Activated naive CD4-positive, alpha-beta T cell treated with anti-CD3 and anti-CD28 coated beads, Interleukin-2, amount 50 U/mL, for 16 hours (primary cell): ENCODE measurements at places on chromosomes 6 and 20.

DNA sequence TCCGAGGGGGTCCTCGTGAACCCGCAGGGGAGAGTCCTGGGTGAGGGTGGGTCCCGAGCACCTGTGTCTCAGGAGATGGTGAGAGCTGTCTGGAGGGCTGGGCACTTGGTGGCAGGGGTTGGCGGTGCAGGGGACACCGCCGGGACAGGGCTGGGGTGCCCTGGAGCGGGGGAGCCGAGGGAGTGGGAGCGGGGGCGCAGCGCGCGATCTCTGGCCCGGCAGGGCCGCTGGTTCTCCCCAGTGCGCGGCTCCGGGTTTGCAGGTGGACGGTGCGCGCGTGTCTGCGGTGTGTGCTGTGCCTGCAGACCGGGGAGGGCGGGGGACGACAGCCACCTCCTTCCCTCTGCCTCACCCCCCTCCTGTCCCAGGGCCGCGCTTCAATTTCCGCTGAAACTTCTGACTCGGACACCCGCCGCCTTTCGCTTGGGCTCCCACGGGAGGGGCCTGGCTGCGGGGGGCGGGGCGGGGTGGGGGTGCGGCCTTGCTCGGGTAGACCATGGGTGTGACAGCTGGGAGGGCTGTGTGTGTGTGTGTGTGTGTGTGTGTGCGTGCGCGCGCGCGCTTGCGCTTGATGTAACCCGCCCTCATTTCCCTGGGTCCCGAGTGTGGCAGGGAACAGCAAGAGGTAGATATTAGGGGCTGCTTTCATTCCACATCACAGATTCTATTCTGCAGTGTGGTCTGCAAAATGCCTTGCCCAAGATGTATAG lies 1.2 kb downstream of the TRIB3 start:
- peak; percentile 61 for DNase-seq

DNA sequence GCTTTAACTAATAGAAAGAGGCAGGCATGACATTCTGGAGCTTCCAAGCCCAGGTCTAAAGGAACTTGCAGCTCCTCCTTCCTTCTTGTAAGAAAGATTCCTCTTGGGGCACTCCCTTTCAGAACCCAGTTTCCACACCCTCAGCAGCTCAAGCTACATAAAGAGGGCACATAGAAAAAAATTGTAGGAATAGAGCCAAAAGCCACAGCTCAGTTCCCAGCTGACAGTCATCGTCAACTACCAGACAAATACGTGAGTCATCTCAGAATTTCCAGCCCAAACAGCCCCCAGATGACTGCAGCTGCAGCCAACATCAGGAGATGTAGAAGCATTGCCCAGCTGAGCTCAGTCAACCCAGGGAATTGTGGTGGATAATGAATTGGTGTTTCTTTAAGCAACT lies 349.8 kb upstream of the ARID1B start:
- DNase-seq, result no peak

DNA sequence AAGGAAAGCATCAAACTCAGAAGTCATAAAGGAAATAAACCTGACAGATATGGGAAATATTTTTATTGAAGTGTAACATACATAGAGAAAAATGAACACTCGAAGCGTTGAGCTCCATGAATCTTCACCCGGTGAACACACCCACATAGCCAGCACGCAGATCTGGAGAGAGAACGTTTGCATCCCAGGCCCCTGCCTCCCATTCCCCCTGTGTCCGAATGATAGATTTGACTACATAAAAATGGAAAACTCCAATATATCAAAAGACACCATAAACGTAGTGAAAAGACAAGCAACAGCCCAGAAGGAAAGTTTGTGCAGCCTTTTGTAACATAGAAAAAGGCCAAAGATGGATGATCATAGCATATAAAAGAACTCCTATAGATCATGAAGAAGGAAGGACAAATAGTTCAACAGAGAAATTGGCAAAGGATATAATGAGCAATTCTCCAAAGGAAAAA lies 17.1 kb downstream of the SYNJ2 start:
- DNase-seq, result no peak

DNA sequence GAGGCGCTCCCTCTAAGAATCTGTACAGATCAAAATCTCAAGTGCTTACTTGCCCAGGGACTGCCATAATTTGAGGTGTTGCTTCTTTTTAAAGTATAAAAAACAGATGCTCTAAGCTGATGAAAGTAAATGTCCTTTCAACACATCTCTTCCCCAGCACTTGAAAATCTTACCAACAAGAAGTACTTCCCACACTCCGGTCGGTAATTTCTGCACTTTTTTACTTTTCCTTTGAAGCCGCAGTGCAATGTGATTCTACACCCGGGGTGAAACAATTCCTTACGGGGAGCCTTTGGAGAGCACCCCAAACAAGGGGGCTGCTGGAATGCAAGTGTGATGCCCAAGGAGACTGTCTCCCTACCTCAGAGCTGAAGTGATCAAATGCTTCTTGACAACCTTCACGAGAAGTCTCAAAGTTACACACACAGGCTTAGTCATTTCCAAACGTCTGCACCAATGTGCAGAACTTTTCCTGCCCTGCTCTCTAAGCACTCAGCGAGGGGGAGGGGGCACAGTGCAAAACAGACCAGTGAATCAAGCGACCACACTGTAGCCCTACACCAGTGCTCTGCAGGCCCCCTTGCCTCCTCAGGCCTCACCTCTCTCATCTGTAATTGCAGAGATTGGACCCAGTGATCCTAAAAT lies 56.7 kb downstream of the ATXN1 start:
- DNase-seq, result peak; percentile 51

DNA sequence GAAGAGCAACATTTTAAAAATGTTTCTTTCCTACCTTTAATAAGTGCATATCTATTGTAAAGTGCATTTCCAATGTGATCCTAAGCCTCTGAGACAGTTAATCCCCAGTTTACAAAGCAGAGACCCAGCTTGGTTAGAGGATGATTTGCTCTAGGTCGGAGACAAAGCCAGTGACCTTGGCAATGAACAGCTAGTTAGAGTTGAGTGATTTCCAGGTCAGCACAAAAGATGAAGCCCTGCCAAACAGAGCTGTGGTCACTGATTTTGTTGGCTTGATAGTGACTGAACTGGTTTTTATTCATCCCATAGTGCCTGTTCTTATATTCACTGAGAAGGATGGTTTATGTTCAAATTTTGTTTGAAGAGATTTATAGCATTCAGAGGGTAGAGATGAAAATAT lies 56.6 kb upstream of the CD83 start:
- DNase-seq, result no peak

GRCh38 chr6:43454290-43454695 lies 1.1 kb downstream of the DLK2 start:
- DNase-seq, result peak; percentile 72

GRCh38 chr6:57224769-57225515 lies 2.8 kb upstream of the RAB23 start:
- no peak for DNase-seq
